Ureter (tissue), 1 donor: ENCODE measurements at places on chromosomes 13 and 19.

- no peak for DNase-seq
These were observed 8.0 kb upstream of the KRTDAP start for GRCh38 chr19:35498220-35498619.

DNA sequence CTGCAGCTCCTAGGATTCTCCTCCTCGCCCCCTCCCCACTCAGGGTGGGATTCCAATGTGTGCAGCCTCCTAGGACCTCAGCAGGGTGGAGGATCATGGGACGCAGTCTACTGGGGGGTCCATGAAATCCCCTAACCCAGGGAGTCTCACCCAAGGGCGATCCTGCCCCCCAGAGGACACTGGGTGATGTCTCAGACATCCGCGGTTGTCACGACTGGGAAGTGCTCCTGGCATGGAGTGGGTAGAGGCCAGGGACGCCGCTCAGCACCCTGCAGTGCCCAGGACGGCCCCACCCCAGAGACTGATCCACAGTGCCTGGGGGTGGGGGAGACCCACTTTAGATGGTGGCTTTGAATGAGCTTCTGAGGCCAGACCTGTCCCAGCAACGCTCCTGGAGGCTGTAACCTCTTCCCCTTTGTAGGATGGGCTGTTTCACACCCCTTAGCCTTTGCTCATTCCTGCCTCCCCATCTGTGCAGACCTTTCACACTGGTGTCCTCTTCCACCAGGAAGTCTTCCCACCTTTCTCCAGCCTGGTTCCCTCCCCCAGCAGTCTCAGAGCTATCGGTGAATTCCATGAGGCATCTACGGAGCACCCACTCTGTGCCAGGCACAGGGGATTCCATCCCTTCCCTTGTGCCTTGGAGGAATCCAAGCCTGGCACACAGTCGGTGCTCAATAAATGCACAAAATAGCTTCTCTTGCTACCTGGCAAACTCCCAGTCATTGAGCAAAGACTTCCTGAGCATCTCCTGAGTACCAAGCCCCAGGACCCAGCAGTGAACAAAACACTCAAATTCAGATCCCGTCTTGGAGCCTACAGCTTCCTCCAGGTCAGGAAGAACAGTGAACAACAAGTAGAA is 10.5 kb downstream of the SMIM24 start:
- no peak for DNase-seq

DNA sequence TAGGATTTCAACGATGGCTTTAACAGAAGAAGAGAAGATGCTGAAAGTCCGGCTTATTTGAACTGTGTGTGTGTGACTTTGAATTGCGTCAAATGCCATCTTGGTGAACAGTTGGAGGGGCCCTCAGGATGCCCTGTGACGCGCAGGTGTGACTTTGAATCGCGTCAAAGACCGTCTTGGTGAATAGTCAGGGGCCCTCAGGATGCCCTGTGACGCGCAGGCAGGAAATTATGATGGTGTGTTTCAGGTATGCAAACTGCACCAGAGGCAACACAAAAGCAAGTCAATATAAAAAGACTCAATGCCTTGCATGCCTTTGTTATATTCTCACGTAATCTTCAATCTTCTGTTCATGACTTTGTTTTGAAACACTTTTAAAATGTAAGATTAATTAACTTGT is 29.2 kb downstream of the ATP11A start:
- DNase-seq: no peak

DNA sequence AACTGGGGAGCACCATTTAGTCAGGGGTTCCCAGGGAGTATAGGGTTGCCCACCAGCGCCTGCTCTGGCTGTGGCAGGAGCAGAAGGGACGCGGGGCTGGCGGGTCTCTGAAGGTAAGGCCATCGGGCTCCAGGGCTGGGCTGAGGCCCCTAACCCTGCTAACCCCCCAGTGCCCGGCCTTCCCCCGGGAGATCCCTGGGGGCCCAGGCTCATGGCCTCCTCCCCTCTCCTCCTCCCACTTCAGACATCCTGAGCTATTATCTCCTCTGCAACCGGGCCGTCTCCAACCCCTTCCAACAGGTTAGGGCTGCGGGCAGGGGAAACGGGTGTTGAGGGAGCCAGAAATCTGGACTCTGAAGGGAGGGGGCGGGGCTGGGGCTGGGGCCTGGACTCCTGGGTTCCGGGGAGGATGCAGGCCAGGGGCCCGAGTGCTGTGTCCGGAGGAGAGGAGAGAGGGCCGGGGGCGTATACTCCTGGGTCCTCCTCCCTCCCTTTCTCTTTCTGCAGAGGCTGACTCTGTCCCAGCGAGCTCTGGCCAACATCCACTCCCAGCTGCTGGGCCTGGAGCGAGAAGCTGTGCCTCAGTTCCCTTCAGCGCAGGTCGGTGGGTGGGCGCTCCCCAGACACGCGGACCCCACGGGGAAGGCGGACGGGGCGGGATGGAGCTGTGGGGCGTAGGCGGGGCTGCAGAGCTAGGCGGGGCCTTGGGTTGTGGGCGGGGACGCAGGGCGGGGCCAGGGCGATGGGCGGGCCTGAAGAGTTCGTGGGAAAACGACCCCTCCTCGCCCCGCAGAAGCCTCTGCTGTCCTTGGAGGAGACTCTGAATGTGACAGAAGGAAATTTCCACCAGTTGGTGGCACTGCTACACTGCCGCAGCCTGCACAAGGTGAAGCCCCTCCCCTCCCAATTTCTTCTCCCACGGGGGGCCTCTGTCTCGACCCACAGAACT is 15.3 kb downstream of the TTYH1 start:
- DNase-seq: no peak

DNA sequence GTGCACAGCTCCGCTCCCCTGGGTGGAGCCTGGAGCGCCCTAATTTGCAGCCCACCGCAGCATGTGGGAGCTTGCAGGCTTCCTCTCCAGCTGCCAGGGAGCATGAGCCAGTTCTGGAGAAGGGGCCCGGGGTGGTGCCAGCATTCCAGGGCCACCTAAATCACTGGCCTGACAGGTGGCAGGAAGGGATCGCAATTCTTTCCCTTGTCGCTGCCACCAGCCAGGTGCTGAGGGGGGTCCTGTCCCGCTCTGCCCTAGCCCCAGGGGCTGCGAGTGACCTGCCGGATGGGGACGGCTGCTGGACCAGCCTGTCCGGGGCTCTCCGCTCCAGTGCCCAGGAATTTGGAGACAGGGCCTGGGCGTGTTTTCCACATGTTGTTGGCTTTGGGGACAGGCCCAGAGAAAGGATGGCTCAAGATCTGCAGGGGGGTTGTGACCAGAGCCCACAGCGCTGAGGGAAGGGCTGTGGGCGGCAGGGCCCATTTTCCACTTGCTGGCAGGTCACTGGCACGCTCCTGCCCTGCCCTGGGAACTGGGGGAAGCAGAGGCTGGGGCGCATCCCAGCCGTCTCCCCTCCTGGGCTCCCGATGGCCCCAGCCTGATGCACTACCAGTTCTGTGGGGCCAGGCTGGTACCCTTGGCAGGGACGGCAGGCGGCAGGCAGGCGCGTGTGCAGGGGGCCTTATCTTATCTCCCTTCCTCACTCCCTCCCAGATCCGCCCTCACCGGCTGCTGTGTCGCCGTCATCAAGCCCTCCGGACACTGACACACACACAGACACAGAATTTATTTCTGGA is 9.5 kb downstream of the NDUFA11 start:
- DNase-seq: no peak

GRCh38 chr19:19115954-19116353 is 22.3 kb downstream of the TMEM161A start:
- DNase-seq: no peak
